ENCODE measurements at places on chromosomes 7 and 10. TPM values are rescaled to one million over a fixed set of nuclear protein-coding genes. Genes with fewer than 3 reads are reported as not detected.

- no peak for DNase-seq
These were observed 36.8 kb downstream of the LRRC72 start for GRCh38 chr7:16563281-16564022.

GRCh38 chr7:28105234-28105633 is 75.4 kb downstream of the JAZF1 start:
- no peak for DNase-seq

The PRLHR gene
- not detected for total RNA-seq

DNA sequence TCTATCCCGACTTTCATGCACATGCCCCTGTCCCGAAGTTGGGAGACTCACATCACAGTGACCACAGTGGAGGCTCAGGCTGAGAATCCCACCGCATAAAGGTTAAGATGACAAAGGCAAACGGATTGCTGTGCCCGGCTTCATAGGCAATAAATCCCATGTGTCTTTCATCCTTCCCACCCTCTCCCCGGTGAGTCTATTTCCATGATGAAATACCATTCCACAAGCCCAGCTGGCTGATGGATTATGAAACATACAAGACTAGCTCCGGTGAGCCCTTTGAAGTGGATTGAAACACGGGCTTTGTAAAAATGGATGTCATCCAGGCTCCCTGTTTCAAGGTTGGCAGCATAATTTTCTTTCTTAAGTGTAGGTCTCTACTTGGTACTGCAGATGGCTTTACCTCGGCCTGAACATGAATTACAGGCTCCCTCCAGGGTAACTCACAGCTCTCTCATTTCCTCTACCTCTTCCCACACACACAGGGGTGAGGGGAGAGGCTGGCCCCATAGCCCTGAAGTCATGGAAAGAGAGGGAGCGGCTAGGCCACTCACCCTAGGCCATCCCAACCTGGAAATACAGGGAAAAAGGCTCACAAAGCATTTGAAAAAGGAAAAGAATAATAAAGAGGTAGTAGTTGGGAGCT is 92.0 kb upstream of the CALN1 start:
- no peak for DNase-seq

DNA sequence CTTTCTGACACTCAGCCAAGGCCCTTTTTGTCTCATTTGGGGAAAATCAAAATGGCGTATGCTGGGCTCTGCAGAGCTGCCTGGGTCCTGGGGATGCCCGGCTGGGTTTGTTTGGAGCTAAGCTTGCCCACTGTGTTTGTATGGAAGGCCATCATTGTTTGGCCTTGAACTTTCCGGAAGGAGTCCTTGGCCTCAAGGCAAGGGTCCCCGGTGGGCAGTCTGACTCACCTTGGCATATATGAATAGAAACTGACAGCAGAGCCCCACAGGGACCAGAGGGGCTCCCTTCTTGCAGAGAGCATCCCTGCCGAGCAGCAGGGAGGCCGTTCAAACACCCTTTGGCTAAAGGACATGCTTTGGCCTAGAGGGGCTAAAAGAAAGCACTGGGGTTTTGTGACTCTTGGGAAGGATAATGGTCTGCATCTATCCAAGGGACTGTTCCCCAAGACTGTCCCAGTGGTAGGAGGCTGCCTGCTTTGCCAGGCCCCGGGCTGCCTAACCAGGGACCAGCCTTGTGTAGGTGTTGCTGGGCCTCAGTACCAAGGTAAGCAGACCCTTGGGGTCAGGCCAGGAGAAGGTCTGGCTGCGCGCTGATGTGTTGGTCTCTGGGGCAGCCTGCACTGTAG is 15.0 kb downstream of the SLC18A2 start:
- DNase-seq = no peak

The C7orf33 gene
- not detected for total RNA-seq

The CYP3A4 gene
- total RNA-seq = not detected

DNA sequence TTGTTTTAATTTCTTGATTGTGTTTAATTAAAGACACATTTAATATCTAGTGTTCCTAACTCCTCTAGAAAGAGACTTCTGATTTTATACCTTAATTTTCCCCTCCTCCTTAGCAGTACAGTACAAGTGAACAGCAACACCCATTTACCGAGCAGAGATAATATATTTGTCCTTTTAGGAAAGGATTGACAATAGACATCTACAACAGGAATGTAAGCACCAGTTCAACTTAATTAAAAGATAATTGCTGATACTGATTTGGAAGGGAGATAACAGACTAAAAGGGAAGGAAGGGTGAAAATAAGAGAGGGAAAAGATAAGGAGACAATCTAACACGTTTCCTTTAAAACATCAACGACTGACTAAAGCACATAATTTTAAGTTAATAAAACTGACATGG is 119.3 kb downstream of the SRPK2 start:
- DNase-seq = no peak

DNA sequence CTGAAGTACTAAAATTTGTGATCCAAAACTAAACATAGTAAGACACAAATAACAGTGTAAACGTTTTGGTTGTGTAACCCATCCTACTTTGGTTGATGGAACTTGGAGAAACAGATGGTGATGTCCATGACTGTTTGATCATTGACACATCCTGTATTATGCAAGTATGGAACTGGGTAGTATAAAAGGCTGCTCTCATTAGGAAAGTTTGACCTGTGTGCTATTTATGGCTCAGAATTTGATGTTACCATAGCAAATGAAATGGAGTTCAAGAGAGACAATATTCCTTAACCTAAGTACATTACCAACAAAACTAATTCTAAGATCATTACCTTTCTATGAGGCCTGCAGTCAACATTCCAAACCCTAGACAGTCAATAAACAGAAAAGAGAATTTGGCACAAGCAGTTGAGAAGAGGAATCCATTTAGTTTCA is 39.9 kb downstream of the DKK1 start:
- DNase-seq = no peak

The SUN3 gene
- not detected for total RNA-seq

The ANKRD26 gene
- 2.4 TPM for total RNA-seq

The SLC39A12 gene
- total RNA-seq = not detected

DNA sequence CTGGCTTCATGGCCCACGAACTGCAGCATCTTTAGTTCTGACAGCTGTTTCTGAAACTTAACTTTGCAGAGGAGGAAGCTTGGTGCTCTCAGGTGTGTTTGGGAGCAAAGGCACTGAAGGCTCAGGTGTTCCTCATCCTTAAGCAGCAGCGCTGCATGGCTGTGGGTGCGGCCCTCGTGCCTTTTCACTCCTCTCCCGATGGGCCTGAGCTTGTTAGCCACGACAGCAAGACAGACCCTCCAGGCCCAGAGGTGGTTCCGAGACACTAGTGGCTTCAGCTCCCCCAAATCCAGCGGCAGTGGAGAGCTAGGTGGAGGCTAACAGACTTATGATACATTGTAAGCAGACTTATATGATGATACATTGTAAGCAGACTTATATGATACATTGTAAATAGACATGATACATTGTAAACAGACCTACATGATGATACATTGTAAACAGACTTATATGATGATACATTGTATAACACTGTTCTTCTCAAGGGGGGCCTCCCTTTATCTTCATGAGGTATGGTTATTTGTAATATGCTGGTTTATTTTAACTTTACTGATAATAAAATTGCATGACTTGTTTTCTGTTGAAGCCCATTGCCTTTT is 14.1 kb downstream of the PFKP start:
- no peak for DNase-seq

- no peak for DNase-seq
These were observed 79.5 kb downstream of the PROSER2 start for GRCh38 chr10:11902646-11903045.
